Type B pancreatic cell (in vitro differentiated cells): ENCODE measurements at places on chromosomes 7 and 10. TPM values are rescaled to one million over a fixed set of nuclear protein-coding genes. Genes with fewer than 3 reads are reported as not detected.

DNA sequence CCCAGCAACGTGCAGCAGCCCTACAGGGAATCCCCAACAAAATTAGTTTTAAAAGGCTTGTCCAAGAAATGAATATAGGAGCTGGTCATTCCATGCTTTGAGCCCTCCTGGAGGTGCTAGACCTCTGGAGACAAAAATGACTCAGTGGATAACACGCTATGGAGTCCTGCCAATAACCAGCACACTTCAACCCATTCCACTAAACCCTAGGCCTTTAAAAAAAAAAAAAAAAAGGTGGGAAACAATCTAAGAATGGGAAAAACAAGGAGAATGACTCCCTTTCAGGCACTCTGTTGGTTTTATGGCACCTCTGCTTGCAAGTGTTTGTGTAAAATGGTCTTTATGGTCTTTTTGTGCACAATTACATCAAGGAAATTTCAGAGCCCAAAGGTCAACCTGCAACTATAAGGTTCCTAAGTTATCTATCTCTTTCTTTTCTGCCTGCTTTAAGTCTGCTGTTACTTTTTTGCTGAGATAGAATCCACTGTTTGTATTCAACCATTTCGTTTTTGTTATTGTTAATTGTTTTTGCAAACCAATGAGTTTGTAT is 21.3 kb downstream of the AVL9 start:
- H3K36me3 ChIP-seq = peaks cover 63% of the 10 kb centered on the region
- H3K27ac ChIP-seq = no peak overlapping the region
- no peaks in the 10 kb centered on the region for H3K4me1 ChIP-seq
- no peak overlapping the region for H3K4me3 ChIP-seq
- no peaks in the 10 kb centered on the region for H3K27me3 ChIP-seq

GRCh38 chr10:90732581-90732980 is 125.3 kb downstream of the HTR7 start:
- H3K27ac ChIP-seq = no peak overlapping the region
- H3K4me1 ChIP-seq = peaks cover 4% of the 10 kb centered on the region
- no peaks in the 10 kb centered on the region for H3K27me3 ChIP-seq
- H3K36me3 ChIP-seq = no peaks in the 10 kb centered on the region
- no peak overlapping the region for H3K4me3 ChIP-seq

DNA sequence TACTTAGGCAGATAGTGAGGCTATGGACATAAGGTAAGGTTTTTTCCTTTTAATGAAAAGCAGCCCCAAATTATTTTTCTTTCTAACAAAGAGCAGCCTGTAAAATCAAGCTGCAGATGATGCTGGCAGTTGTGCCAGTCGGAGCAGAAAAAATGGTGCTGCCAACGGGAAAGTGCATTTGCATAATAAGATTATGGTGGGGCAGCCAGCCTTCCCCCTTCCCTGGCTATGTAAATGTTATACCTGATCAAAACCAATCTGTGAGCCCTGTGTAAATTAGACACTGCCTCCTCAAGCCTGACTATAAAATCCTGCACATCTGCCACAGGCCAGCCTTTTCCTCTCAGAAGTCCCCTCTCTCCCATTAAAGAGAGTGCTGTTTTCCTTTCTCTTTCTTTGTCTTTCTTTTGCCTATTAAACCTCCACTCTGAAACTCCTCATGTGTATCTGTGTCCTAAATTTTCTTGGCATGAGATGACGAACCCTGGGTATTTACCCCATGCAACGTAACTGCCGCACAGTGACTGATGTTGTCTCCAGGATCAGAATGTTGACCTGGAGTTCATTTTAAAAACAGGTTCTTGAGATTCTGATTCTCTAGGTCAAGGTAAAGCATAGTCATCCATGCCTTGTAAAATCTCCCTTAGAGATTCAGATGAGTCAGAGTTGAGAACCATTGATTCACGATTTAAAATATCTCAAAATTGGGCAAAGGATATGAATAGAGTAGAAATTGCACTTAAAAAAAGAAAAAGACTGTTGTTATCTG is 167.3 kb upstream of the C1GALT1 start:
- no peaks in the 10 kb centered on the region for H3K27me3 ChIP-seq
- H3K4me1 ChIP-seq = peaks cover 3% of the 10 kb centered on the region

DNA sequence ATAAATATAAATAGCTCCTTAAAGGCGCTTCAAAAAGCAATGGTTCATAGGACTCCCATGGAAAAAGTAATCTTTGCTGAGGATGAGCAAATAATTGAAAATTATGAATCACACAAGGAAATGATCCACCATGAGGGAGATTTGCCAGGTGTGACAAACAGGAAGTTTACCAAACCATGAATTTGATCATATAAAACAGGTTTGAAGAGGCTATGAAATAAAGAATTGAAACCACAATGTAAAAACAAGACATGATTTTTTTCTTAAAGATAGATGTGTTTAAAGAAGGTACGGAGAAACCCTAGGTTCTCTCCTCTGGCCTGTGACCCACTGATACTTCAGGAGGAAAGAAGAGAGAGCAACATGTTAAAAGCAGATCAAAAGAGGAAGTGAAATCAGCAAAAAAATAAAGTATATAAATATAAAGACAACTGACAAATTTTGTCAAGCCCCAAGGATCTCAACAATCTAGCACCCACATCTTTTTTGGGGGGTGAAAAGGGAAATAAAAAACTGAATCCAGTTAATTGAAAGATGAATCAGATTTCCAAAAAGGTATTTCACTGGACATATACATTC is 111.3 kb upstream of the ASAH2 start:
- no peaks in the 10 kb centered on the region for H3K27me3 ChIP-seq
- no peak overlapping the region for H3K4me3 ChIP-seq
- H3K4me1 ChIP-seq = no peaks in the 10 kb centered on the region
- DNase-seq = no peak

DNA sequence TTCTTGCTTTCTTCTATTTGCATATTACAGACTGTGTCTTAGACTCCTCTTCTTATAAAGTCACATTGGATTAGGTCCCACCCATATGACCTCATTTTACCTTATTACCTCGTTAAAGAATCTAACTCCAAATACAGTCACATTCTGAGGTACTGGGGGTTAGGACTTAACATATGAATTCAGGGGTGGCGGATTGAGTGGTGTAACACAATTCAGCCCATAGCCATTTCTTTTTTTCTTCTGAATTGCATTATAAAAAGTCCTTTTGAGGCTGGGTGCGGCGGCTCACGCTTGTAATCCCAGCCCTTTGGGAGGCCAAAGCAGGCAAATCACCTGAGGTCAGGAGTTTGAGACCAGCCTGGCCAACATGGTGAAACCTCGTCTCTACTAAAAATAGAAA is 6.8 kb upstream of the HERC4 start:
- no peaks in the 10 kb centered on the region for H3K36me3 ChIP-seq
- no peaks in the 10 kb centered on the region for H3K4me1 ChIP-seq
- DNase-seq = no peak

GRCh38 chr10:62618576-62619412 is 185.7 kb upstream of the ADO start:
- DNase-seq = no peak
- H3K27me3 ChIP-seq = peaks cover 16% of the 10 kb centered on the region
- H3K36me3 ChIP-seq = no peaks in the 10 kb centered on the region
- no peak overlapping the region for H3K4me3 ChIP-seq

- peak overlapping the region; percentile 91 for H3K4me3 ChIP-seq
- peak; percentile 88 for DNase-seq
- H3K36me3 ChIP-seq = peaks cover 18% of the 10 kb centered on the region
- H3K27me3 ChIP-seq = peaks cover 86% of the 10 kb centered on the region
- peak overlapping the region; percentile 65 for H3K27ac ChIP-seq
Measured at GRCh38 chr7:27150568-27151340, 1.6 kb downstream of the HOXA3 start.

DNA sequence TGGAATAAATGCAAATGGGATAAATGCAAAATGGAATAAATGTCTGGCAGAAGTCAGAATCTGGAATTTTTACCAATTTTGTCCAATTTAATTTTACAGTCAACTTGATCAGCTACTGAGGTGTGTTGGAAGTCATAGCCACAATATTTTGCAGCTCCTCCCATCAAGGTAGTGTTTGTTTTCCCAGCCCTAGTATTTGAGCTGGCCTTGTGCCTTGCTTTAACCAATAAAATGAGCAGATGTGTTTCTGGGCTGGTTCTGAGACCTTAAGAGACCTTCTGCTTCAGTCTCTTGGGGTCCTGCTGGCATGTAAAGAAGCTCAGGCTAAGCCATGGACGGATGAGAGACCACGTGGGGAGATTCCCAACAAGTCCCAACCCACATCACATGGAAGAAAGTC is 42.7 kb upstream of the RSBN1L start:
- H3K4me3 ChIP-seq = no peak overlapping the region
- H3K36me3 ChIP-seq = peaks cover 4% of the 10 kb centered on the region
- H3K4me1 ChIP-seq = peaks cover 4% of the 10 kb centered on the region
- no peak for DNase-seq
- no peak overlapping the region for H3K27ac ChIP-seq

DNA sequence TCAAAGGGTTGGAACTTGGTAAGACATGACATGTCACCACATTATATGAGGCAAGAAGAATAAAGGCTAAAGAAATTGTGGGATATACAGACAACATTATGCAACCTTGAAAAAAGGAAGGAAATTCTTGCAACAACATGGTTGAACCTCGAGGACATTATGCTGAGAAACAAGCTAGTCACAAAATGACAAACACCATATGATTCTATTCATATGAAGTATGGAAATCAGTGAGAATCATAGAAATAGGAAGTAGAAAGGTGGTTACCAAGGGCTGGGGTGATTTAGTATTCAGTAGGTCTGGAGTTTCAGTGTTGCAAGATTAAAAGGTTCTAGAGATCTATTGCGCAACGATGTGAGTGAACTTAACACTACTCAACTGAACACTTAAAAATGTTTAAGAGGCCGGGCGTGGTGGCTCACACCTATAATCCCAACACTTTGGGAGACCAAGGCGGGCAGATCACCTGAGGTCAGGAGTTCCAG is 126.9 kb upstream of the TBX20 start:
- H3K27ac ChIP-seq = no peak overlapping the region
- H3K4me1 ChIP-seq = no peaks in the 10 kb centered on the region
- H3K4me3 ChIP-seq = no peak overlapping the region
- no peak for DNase-seq
- H3K27me3 ChIP-seq = peaks cover 6% of the 10 kb centered on the region

DNA sequence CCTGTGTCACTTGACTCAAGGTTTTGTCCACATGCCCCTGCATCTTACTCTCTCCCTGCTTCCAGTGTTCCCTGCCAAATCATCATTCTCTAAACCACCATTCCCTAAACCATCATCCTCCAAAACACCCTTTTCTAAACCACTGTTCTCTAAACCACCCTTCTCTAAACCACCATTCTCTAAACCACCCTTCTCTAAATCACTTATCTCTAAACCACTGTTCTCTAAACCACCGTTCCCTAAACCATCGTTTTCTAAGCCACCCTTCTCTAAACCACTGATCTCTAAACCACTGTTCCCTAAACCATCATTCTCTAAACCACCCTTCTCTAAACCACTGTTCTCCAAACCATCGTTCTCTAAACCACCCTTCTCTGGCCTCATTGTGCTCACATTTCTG is 142.1 kb downstream of the CXCL12 start:
- no peak for DNase-seq
- H3K27me3 ChIP-seq = peaks cover 8% of the 10 kb centered on the region
- peaks cover 8% of the 10 kb centered on the region for H3K36me3 ChIP-seq
- peaks cover 13% of the 10 kb centered on the region for H3K4me1 ChIP-seq
- no peak overlapping the region for H3K27ac ChIP-seq

DNA sequence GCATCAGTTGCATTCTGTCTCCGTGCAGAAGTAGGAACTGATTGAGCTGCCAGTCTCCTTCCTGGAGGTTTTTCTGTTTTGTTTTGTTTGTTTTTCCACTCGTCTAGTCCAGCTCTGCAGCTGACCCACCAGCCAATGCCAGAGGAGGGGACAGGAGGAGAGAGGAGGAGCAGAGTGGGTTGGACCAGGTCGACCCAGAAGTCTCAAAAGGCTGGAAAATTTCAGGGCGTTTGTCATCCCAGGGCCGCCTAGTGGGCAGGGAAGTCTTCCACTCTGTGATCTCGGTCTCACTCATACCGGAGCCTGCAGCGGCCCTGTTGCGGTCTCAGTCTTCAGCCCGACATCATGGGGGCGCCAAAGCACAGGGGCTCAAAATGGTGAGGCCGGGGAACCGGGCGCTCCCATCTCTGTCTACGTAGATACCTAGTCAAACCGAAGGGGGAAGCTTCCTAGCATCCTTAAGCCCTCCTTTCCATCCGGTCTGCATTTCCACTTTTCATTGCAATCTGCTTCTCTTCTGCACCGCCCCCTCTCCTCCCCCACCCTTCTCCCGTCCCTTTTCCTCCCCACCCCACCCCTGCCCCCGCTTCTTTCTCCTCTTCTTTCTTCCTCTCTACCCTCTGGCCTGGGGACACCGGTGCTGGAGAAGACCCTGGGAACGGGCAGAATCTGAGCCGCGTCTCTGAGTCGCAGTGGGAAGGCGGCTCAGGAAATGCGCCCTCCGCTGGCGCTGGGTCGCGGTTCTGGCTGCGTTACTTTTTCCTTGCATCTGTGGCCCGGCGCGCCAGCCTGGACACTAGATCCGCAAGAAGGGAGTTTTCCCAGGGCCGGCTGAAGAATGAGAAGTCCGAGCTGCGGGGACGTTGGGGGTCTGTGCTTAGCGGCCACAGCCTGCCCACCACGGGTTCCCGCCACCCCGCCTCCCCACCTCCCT is 16.2 kb upstream of the PAX2 start:
- no peaks in the 10 kb centered on the region for H3K36me3 ChIP-seq
- peaks cover 95% of the 10 kb centered on the region for H3K27me3 ChIP-seq
- peak overlapping the region; percentile 75 for H3K4me3 ChIP-seq
- peaks cover 26% of the 10 kb centered on the region for H3K4me1 ChIP-seq

- peak overlapping the region; percentile 89 for H3K27ac ChIP-seq
- no peaks in the 10 kb centered on the region for H3K27me3 ChIP-seq
- no peaks in the 10 kb centered on the region for H3K4me1 ChIP-seq
- H3K36me3 ChIP-seq = peaks cover 5% of the 10 kb centered on the region
Measured at GRCh38 chr7:38863601-38864291, 45.2 kb downstream of the VPS41 start.

TRPV5 gene
- not detected in 2 replicates for total RNA-seq

CADPS2 gene
- total RNA-seq = 6.6 and 10.1 TPM in 2 replicates

STRA8 gene
- total RNA-seq = not detected in 2 replicates

LBX1 gene
- total RNA-seq = 4.7 TPM in 1 of 2 replicates, not detected in the other
